ENCODE measurements at places on chromosomes 7 and 10.

DNA sequence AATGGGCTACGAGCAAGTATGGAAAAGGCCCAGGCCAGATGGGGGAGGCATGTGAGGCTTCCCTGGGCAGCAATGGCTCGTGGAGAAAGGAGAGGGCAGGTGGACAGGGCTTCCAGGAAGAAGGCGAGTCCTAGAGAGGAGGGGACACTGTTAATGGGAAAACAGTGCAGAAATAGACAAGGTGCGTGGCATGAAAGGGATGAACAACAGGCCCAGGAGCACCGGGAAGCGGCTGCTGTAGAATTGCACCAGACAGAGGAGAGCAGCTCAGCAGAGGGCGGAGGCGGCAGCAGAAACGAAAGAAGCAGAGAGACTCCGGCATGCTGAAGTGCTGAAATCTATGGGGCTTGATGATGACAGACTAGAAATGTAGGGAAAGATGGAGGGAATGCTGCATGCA is 102.1 kb downstream of the PIP4K2A start:
- no peak for DNase-seq

DNA sequence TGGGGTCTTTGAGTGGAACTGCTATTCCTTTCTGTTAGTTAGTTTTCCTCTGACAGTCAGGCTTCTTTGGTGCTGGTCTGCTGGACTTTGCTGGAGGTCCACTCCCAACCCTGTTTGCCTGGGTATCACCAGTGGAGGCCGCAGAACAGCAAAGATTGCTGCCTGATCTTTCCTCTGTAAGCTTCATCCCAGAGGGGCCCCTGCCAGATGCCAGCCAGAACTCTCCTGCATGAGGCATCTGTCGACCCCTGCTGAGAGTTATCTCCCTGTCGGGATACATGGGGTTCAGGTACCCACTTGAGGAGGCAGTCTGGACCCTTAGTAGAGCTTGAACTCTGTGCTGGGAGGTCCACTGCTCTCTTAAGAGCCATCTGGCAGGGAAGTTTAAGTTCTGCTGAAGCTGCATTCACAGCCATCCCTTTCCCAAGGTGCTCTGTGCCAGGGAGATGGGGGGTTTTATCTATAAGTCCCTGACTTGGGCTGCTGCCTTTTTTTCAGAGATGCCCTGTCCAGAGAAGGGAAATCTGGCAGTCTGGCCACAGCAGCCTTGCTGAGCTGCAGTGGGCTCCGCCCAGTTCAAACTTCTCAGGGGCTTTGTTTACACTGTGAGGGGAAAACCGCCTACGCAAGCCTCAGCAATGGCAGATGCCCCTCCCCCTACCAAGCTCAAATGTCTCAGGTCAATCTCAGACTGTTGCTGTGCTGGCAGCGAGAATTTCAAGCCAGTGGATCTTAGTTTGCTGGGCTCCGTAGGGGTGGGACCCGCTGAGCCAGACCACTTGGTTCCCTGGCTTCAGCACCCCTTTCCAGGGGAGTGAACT is 89.7 kb upstream of the CDK6 start:
- no peak for DNase-seq

DNA sequence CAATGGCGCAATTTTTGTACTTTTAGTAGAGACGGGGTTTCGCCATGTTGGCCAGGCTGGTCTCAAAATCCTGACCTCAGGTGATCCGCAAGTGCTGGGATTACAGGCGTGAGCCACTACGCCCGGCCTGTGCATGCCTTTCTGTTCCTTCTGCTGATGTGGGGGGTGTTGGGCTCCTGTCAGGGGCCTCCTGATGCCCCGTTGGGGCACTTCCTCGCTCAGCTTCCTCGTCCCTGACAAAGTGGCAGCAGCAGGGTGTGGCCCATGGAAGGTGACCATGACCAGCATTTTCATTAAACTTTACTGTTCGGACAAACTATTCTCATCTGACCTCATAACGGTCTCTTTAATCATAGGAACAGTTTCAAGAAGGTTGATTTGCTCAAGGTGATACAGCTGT is 69.4 kb downstream of the TBXAS1 start:
- DNase-seq, result no peak

GRCh38 chr7:47401611-47402570 is 180.0 kb downstream of the TNS3 start:
- peak; percentile 51 for DNase-seq

DNA sequence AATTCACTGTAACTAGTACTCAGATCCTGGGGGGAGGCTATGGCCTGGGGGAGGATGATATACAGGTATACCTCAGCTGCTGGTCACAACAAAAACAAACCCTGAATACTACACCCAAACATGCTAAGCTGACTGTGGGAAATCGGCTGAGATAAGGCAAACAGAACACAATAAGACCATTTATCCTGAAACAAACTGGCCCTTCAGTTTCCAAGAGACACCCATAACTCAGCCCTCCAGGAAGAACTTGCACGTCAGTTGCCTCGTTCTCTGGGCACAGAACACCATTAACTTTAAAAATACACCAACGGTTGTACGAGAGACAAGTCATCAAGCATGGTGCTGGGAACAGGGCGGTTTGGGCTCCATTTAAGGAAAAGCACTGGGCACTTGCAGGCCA is 24.1 kb upstream of the KCNMA1 start:
- no peak for DNase-seq

- no peak for DNase-seq
Measured at GRCh38 chr7:68587599-68587998, 1010.7 kb upstream of the AUTS2 start.

GRCh38 chr10:64115471-64115870 is 594.3 kb downstream of the REEP3 start:
- DNase-seq, result no peak

DNA sequence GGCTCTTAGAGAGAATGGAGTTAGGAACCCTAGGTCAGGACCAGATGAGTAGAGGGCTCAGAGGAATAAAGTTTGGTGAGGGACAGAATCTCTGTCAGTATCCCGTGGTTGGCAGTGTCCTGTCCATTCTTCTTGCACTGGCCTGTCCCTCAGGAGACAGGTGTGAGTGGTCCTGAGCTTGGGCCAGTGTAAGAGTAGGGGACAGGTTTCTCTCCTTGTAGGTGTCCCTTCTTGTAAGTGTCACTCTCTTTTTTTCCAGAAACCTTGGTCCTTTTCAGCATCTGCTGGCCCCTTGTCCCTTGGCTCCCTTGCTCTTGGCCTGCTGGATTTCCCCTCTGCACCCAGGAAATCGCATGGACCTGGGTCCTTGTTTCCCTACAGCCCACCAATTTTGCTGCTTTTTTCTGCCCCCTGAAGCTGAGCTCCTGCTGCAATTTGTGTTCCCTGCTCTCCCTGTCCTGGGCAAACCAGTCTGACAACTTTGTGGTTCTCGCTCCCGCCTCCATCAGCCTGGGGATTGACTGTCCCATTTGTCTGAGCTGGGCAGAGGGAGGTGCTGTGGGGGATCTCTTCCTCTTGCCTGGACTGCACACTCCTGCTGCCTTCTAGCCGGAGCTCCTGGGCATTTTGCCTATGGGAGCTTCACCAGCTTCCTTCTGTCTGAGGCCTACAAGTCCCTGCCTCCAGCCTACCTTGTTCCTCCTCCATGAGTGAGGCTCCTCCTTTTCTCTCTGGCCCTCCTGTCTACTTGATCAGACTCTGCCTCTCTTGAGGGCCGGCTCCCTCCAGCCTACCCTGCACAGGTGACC is 6.5 kb downstream of the TSPAN14 start:
- peak; percentile 81 for DNase-seq

- no peak for DNase-seq
Measured at GRCh38 chr10:37960591-37961137, 15.8 kb downstream of the ZNF25 start.

DNA sequence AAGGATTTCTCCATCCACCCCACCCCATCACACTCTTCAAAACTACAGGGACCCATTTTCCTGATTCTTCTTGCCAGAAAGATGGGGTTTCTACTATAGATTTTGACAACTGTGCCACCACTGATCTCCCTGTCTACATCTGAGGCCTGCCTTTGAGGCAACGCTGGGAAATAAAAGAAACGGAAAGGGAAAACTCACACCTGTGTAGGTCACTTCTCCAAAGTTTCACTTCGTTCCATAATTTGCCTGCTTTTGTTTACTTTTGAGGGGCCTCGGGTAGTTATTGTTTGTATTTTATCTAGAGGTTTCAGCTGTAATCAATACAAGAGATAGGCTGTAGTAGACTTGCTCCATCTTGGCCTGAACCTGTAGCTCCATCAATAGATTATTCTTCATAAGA is 56.1 kb downstream of the RAPGEF5 start:
- DNase-seq, result no peak

GRCh38 chr10:100341953-100342626 is 4.9 kb upstream of the SCD start:
- DNase-seq, result no peak

GRCh38 chr7:31883761-31884164 is 186.4 kb downstream of the PDE1C start:
- DNase-seq, result no peak

DNA sequence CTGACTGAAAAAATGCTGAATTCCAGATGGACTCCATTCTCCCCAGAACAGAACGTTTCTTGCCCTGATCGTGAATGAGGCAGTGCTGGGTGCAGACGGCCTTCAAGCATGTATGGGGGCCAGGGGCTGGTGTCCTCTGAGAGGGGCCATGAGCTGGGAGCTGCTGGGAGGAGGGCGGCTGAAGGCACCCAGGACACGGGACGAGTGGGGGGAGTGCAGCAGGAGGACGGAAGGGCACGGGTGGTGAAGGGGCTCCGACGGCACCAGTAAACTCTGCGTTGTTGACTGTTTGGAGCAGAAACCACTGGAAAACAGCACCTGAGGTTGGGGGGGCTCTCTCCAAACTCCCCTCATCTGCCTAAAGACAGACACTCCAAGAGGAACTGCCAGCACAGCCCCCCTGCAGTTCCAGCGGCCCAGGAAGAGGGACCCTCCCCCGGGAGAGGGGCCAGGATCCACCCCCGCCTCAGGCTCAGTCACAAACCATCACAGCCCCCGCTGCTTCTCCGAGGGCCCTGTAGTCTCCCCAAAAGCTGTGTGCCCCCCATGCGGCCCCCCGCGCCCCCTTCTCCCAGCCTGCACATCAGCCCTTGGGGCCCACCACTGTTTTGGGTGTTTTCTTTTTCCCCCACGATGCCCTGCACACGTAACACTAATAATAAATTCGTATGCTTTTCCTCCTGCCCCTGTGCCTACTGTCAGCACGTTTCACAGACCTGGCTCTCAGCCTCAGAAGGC is 55.5 kb downstream of the DPYSL4 start:
- no peak for DNase-seq

DNA sequence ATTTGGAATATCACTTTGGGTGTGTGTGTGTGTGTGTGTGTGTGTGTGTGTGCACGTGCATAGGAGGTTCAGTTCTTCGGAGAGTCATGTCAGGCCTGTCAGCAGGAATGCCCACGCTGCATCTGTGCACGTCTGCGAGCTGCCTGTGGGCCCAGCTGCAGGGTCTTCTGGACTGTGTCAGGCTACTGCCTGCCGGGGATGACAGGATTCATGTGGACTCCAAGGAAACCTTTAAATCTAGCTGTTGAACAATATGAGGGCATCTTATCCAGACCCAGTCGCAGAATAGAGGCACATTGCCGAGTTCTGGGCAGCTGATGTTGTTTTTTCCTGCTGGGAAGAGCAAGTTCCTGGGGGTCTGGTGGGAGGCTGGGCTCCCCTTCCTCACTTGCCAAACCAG is 19.0 kb downstream of the AQP1 start:
- DNase-seq, result peak; percentile 72
